ENCODE measurements at places on chromosomes 12 and 14.

DNA sequence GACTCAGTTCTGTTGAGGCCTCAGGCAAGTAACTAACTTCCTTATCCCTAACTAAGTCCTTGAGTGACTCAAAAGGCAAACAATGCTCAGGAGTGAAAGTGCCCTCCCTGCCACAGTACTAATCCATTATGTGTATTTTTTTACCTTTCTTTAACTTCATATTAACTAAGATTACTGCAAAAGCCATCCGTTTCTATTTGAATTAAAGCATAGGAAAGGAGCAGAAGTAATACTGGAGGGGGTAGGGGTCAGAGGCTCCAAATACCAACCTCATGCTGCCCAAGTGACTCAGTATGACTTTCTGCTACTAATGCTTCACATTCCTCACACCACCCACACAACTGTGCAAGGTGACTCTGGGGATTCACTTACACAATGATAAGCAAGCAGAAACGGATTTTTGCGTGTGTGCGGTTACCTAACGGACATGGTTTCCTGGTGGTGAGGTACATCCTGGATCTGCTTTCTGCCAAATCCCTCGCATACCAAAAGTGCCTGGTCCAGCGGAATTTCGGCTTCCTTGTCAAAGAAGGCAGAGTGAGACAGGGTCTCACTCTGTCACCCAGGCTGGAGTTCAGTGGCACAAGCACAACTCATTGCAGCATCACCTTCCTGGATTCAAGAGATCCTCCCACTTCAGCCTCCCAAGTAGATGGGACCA, 25.1 kb downstream of the MOK start:
- DNase-seq, result no peak

GRCh38 chr12:108060903-108061302, 68.2 kb upstream of the WSCD2 start:
- no peak for DNase-seq

GRCh38 chr14:59254146-59254910, 65.9 kb downstream of the DAAM1 start:
- DNase-seq, result no peak

DNA sequence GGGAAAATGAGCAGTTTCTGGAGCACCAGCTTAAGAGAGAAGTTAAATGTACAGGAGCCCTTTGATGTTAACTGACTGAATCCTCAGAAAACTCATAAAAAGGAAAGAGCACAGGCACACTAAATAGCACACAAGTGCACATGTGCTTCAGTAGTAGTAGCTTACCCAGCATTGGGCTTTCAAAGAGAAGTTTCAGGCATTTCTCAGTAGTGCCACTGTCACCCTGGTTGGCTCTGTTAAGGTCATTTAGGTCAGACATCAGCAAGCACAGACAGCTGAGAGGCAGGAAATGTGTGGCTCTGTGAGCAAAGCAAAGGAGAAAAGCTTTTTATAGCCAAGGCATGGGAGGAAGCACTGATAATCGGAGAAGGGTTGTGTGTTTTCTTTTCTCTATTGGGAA, 96.3 kb upstream of the HIF1A start:
- no peak for DNase-seq

GRCh38 chr14:63867933-63868921, 15.4 kb downstream of the SYNE2 start:
- no peak for DNase-seq

DNA sequence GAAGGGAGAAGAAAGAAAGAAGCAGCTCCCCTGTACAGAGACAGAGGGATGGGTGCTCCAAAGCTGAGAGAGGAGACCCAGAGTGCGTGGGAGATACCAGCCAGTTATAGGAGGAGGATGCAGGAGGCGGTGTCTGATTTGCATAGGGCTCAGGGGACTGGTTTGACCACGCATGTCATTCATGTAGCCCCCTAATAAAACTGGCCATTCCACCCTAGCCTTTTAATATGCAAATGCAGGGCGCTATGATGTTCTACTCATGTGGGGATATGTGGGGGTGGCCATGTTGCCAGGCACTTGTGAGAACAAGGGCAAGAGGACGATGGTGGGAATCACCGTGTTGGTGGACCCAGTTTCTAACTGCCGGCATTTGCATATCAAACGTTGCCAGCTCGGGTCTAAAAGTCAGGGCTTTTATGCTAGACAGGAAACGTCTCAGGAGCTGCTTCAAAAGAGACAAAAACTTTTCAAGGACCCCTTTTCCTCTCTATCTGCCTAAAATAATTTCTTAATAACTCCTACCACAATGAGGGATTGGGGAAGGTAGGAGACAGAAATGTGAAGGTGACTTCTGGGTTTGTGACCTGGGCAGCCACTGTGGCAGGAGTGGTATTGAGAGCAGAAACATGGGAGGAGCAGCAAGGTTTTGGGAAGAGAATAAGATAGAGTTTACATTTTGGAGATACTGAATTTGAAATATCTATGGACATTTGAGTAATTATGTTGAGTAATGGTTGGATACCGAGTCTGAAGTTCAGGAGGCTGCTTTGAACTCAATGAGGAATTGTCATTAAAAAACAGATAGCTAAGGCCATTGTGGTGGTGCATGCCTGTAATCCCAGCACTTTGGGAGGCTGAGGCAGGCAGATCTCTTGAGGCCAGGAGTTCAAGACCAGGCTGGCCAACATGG, 2.2 kb upstream of the ATXN3 start:
- DNase-seq, result no peak
